ENCODE measurements at places on chromosomes 1 and 21. TPM values are rescaled to one million over a fixed set of nuclear protein-coding genes. Genes with fewer than 3 reads are reported as not detected.

GRCh38 chr1:215166886-215167285, 84.3 kb downstream of the KCNK2 start:
- DNase-seq: no peak

DNA sequence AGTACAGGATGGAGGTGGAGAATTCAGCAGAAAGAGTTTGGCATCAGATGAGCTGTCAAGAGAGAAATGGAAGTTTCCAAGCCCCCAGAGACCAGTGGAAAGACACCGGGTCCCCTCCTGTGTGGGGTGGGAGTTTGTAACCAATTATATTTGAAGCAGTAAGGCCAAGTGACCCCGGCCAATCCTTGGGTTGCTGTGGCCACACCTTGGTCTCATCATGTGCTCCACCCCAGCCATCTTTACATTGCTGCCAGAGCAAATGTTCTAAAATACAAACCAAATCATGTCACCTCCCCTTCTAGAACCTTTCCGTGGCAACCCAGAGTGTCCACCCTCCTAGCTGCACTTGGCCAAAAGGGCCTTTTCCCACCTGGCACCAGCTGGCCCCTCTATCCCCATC, 86.1 kb downstream of the KCNN3 start:
- no peak for DNase-seq

- DNase-seq: no peak
Measured at GRCh38 chr1:107538502-107538901, 397.7 kb downstream of the NTNG1 start.

DNA sequence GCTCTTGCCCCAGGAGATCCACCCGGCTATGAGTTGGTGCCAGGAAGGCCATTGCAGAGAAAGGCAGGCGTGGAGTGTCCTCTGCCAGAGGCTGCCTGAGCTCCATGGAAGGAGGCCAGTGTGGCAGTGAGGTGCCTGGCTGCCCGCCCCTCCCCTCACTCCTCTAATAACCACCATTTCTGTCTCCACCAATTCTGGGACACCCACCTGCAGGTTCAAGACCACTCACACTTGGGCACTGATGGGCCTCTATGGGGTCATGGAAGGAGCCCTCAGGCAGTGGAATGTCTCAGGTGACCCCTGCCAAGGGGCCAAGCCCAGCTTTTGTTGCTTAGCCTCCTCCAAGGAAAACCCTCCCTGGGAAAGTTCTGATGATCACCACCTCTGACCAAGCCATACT, 731.6 kb downstream of the MATN1 start:
- no peak for DNase-seq

The KRTAP22-2 gene
- total RNA-seq: not detected

- no peak for DNase-seq
Measured at GRCh38 chr21:16418226-16418625, 688.4 kb downstream of the USP25 start.

DNA sequence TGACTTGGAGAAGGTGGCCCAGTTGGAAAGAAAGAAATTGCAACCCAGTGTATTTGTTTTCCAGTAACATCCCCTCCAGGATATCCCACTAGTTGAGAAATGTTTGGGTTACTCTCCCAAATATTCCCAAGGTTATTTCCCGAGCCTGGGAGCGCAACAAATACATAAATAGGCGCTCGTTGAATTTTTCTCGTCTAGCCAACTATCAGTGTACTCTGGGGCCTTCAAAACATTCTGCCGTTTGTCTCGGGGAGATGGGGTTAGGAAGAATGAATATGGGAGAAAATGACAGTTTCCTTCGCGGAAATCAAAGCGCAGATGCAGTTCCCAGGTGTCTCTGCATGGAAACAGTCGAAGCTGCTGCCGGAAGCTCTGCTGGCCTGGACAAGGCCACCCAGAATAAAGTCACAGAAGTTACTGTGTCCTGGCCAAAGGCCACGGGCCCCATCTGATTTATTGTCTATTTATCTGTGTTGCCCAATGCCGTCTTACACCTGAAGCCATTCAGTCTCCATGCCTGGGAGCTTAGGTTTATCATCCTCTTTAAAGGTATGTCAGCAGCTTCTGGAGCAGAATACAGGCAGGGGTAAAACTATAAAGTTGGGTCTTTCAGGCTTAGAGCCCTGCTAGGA, 1.0 kb downstream of the C1orf115 start:
- DNase-seq: peak; percentile 20

- no peak for DNase-seq
Measured at GRCh38 chr1:109986054-109986444, 1.5 kb downstream of the AHCYL1 start.
